ENCODE measurements at places on chromosomes 5 and 9.

DNA sequence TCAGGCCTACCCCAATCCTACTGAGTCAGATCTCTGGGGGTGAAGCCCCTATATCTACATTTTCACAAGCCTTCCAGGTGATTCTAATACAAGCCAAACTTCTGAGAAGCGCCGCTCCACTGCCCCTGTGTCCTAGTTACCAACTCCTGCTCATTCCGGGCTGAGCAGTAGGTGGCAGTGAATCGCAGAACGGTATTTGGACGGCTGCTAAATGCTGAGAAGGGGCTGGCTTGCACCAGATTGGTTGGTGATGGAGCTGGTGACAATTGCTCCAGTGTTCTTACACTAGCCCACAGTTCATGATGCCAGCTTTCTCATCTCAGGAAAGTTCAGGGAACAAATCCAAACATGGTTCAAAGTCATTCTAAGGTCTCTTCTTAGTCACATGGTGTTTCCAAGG is 31.1 kb upstream of the FGF1 start:
- DNase-seq: no peak

DNA sequence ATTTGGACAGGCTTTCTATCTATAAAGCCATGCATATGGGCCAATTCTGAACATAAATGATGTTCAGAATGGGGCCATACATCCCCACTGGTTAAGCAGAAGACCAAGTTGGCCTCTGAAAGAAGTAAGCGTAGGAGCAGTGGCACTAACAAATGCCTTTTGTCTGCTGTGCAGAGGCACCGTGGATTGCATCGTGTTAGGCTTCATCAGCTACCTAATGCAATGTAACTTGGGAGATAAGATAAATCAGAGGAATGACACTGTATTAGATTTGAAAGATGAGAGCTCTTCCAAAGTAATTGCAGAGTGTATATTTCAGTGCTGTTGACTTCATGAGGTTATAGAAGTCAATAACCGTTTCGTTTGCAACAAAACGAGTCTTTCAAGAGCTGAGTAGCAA is 148.1 kb downstream of the PARP8 start:
- no peak for DNase-seq

DNA sequence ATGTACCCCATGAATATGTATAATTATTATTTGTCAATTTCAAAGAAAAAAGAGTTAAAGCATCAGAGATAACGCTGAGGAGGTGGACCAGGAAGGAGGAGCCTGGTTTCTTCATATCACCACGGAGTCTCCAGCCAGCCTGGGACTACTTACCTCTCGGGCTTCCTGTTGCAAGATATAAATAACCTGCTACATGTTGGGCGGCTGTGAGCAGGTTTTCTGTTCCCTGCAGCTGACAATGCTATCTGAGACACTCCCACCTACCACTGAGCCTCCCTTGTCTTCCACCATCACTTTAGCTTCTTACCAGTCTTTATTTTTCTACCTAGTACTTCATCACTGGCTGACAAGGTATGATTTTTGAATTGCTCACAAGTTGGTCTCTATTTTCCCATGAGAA is 102.7 kb upstream of the CPEB4 start:
- DNase-seq: no peak

- no peak for DNase-seq
Measured at GRCh38 chr9:123373447-123373923, 17.5 kb downstream of the CRB2 start.

DNA sequence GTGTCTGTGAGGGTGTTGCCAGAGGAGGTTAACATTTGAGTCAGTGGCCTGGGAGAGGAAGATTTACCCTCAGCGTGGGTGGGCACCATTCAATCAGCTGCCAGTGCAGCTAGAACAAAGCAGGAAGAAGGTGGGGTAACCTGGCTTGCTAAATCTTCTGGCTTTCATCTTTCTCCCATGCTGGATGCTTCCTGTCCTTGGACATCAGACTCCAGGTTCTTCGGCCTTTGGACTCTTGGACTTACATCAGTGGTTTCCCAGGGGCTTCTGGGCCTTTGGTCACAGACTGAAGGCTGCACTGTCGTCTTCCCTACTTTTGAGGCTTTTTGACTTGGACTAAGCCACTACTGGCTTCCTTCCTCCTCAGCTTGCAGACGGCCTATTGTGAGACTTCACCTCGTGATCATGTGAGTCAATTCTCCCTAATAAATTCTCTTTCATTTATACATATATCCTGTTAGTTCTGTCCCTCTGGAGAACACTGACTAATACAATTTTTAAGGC is 38.1 kb downstream of the PBX3 start:
- DNase-seq: peak; percentile 41

DNA sequence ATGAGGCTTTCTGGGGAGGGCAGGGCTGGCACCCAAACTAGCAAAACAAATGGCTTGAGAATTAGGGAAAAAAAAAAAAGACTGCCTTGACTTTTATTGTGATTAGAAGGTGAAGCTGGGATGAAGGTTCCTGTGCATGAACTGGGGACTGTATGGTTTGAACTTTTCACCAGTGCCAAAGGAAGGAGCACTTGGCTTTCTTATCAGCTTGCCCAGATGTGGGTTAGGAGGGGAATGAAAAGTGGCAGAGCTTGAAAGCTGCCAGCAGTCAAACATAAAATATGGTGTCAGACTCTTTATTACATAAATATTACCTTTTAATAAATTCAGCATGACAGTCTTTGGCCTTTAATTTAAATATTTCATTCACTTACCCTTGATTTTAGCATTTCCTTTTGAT is 182.5 kb downstream of the PSAT1 start:
- no peak for DNase-seq

DNA sequence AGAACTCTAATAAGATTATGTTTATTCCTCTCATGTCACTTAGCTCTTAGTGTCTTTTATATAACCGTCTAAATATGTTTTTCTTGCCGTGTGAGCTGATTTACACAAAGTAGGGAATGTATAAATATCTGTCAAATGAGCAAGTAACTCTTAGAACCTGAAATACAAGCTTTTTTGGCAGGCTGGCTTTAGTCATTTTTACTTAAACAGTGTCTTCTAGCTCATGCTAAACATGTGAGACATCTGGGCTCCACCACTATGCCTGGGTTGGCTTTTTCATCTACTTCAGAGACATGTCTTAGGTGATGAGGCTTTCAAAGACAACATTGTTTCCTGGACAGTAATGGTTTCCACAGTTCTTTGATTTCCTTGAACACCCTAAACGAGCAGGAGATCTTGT is 137.2 kb upstream of the ZNF608 start:
- DNase-seq: no peak

DNA sequence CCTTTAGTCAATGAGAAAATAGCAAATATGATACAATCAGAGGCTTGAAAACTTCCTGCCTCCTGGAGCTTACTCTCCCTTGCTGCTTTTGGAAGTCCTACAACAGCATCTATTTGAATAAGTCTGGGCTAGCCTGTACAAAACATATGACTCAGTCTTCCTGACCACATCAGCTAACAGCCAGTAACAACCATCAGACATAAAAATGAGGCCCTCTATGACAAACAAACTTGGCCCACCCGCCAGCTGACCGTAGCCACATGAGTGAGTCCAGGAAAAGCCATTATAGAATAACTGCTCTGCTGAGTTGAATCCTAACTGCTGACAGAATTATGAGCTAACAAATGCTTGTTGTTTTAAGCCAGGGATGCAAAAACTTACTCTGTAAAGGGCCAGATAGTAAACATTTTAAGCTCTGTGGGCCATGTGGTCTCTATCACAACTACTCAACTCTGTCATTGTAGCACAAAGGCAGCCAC is 347.6 kb downstream of the PTPRD start:
- DNase-seq: peak; percentile 1

DNA sequence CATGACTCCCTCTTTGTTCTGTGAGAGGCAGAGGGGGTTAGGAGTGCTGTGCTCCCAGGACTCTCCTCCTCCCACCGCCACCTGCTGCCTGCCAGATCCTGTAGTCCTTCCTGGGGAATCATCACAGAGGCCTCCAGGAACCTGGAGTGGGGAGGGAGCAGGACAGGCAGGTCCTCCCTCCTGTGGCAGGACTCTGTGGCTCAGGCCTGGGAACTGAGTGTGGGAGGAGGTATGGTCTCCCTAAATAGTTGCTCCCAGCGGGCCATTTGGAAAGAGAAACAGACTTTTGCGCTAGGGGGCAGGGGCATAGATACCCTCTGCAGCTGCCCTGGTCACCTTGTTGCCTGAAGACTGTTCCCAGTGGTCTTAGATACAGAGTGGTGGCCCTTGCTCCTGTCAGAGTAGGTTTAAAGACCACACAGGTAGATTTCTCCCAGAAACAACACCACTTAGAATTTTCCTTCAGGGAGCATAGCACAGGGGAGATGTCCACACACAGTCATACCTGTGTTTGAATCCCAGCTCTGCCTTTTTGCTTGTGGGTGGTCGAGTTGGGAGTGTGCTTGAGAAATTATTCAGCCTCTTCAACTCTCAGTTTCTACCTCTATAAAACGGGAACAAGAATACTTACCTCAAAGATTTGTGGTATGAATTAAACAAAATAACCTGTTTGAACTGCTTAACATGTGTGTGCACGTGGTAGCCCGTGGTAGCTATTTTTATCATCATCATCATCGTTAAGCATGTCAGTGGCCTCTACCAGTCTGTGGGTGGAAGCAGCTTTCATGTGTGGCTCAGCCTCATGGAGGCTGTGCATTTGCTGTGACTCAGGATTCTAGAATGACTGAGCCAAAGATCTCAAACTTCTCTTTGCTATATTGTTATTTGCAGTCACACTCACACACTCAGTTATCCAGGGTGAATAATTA is 55.8 kb downstream of the SLC22A5 start:
- no peak for DNase-seq
